ENCODE measurements at places on chromosomes 3 and 15. TPM values are rescaled to one million over a fixed set of nuclear protein-coding genes. Genes with fewer than 3 reads are reported as not detected.

DNA sequence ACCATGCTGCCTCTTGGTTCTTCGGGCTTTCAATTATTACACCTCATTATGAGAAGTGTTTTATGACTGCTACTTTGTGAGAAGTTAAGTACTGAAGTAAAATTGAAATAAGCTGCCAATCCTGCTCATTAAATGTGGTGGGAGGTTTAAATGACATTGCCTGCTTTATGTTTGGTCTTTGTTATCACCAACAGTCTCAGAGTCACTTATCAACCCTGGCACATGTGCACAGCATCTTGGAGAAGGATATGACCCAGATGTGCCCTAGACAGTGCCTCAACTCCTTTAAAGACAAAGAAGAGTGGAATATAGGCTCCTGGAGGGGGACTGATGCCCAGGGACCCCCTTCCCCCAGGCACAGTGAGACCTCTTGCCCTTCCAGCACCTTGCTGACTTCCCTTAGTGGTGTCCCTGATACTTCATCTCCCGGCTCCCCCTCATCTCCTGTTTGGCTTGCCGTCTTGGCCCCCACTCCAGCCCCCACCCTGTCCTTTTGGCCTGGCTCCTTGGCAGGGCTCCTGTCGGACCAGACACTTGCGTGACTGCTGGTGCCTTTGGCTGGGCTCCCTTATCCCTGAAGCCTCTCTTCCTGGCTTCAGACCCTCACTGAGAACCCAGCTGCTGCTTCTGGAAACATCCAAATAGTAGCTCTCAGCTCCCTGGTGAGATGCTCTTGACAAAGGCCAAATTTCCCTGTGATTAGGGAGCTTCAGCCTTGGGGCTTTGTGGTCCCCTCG, 39.8 kb downstream of the ARHGAP31 start:
- DNase-seq, result no peak

Gene HHATL
- total RNA-seq, result not detected

GRCh38 chr3:150797155-150797554, 34.2 kb upstream of the SIAH2 start:
- DNase-seq, result no peak

GRCh38 chr3:3178498-3179328, 778 bp downstream of the CRBN start:
- DNase-seq, result no peak

Gene KNG1
- not detected for total RNA-seq

Gene TUSC2
- 22.0 TPM for total RNA-seq

DNA sequence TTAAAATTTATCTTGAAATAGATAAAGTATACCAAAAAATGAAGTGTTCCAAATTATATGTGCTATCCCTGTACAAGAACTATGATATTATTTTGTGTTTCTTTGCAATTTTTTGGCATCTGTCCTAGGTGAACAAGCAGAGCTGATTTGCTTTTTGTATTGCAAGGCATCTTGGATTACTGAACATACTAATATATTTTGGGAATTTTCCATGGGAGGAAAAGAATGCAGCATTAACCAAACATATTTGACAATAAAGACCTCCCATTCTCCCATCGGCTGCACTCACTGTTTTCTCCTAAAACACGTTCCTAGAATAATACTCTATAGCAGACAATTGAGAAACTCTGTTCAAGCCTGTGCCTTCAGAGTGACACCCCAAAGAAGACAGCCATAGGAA, 265.1 kb upstream of the ALCAM start:
- DNase-seq, result no peak

DNA sequence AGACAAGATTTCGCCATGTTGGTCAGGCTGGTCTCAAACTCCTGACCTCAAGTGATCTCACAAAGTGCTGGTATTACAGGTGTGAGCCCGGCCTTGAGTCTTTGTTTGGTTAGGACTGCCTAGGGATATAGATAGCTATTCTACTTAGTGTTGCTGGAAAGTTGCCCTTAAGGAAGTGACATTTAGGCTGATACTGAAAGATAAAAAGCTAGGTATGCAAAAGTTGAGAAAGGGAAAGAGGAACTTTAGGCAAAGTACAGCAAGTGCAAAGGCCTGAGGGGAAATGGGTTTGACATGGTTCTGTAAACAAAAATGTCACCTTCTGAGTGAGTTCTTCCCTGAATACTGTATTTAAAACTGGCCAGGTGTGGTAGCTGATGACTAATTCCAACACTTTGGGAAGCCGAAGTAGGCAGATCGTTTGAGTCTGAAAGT, 111.5 kb downstream of the ZNF609 start:
- DNase-seq, result no peak

DNA sequence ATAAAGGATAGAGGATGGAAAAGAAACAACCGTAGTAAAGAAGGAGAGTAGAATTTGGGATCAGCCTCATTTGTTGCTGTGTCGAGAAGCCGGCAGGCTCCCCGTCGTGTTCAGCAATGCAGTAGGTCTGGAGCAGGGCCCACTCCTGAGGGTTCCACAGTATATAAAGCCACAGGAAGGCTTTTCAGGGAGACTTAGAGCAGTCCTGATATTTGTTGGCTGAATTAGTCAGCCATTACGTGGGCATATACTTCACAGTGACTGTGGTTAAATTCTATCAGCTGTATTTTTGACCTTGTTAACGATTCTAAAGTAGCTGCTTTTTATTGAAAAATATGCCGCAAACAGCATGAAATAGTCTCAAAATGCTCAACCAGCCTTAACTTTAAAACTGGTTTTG, 149.5 kb downstream of the ITPR1 start:
- no peak for DNase-seq

Gene FOXB1
- total RNA-seq, result not detected

- DNase-seq, result no peak
These were observed 10.9 kb downstream of the FLNB start for GRCh38 chr3:58018892-58019742.

Gene C3orf80
- not detected for total RNA-seq

- DNase-seq, result no peak
These were observed 185.3 kb downstream of the CACNA2D3 start for GRCh38 chr3:54307566-54308180.

- no peak for DNase-seq
These were observed 63.4 kb downstream of the CYFIP1 start for GRCh38 chr15:22916606-22917350.

Gene MORC1
- not detected for total RNA-seq

- DNase-seq, result no peak
These were observed 128.9 kb downstream of the TFG start for GRCh38 chr3:100838157-100838556.

Gene FRMD4B
- total RNA-seq, result 42.0 TPM

DNA sequence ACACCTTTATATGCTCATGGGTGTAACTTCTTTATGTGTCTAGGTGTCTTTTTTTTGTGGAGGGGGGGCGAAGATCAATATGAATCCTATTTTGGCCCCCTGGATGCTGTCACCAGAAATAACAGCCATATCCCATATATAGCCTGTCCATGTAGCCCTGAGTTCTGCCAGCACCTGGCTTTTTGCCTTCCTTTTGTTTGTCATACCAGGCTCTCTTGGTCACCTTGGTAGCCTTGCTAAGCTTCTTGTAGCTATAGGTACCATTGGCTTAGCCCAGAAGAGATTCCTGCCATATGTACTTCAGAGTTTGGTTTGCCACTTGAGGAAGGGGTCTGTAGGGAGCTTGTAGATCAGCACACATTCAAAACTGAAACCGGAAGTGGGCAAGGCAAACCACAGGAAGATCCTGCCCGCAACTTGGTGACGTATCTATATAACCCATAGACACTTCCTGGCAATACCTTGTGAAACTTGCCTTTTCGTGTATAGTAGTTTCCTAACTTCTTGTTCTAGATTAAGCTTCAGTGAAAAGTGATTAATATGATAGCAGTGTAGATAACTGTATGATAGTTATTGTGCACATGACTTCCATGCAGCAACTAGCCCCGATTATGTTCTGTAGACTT, 11.9 kb downstream of the RASA2 start:
- no peak for DNase-seq

DNA sequence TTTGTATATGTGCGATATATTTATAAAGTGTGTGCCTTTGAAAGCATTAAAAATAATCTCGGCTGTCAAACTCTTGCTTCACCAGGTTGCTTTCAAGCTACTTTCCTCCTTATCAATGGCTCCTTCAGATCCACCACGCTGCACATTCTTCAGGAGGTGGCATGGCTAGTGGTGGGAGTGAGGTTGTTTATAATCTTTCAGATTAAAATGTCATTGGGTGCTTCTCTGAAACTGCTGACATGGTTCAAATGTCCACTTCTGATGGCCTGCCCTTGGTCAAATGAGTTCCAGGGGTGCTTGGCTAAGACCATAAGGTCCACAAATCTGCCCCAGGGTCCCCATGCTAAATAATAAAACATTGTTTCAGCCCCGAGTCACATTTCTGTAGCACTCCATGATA, 36.7 kb downstream of the ARHGAP31 start:
- no peak for DNase-seq

Gene NRROS
- 1.1 TPM for total RNA-seq

GRCh38 chr3:45051685-45052084, 25.6 kb downstream of the CLEC3B start:
- DNase-seq, result no peak

GRCh38 chr15:75891895-75892294, 11.8 kb upstream of the FBXO22 start:
- DNase-seq, result peak; percentile 70
